ENCODE measurements at places on chromosomes 16 and 17. TPM values are rescaled to one million over a fixed set of nuclear protein-coding genes. Genes with fewer than 3 reads are reported as not detected.

Gene SEPTIN1
- total RNA-seq, result 0.11 TPM

DNA sequence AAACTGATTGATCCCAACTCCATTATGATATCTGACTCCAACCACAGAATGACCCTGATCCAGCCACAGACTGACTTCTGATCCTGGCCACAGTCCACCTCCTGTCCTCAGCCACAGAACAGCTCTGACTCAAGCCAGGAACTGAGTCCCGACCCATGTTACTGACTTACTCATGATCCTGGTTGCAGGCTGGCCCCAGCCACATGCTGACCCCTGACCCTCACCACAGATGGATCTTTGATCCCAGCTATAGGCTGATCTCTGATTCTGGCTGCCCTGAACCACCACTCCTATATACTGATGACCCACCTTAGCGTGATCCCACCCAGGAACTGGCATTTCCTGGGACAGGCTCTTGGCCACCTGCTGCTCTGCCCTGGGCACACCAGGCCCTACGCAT lies 32.2 kb upstream of the IL21R start:
- no peak overlapping the region for H3K4me3 ChIP-seq
- no peak overlapping the region for H3K27ac ChIP-seq
- H3K4me1 ChIP-seq, result peaks cover 12% of the 10 kb centered on the region
- H3K27me3 ChIP-seq, result no peaks in the 10 kb centered on the region

Gene DNAJC7
- total RNA-seq, result 82.0 TPM

Gene YBX2
- total RNA-seq, result 0.11 TPM

GRCh38 chr16:10868596-10869469 lies 8.2 kb upstream of the CIITA start:
- peaks cover 20% of the 10 kb centered on the region for H3K4me1 ChIP-seq
- no peak overlapping the region for H3K4me3 ChIP-seq
- peak; percentile 38 for DNase-seq
- H3K36me3 ChIP-seq, result no peaks in the 10 kb centered on the region
- H3K27me3 ChIP-seq, result no peaks in the 10 kb centered on the region

Gene FBXW10
- not detected for total RNA-seq

- no peaks in the 10 kb centered on the region for H3K36me3 ChIP-seq
- DNase-seq, result no peak
- peaks cover 8% of the 10 kb centered on the region for H3K4me1 ChIP-seq
- H3K4me3 ChIP-seq, result no peak overlapping the region
- no peak overlapping the region for H3K27ac ChIP-seq
These were observed 7.0 kb upstream of the MAF start for GRCh38 chr16:79607587-79607986.

Gene CA4
- total RNA-seq, result 0.55 TPM

DNA sequence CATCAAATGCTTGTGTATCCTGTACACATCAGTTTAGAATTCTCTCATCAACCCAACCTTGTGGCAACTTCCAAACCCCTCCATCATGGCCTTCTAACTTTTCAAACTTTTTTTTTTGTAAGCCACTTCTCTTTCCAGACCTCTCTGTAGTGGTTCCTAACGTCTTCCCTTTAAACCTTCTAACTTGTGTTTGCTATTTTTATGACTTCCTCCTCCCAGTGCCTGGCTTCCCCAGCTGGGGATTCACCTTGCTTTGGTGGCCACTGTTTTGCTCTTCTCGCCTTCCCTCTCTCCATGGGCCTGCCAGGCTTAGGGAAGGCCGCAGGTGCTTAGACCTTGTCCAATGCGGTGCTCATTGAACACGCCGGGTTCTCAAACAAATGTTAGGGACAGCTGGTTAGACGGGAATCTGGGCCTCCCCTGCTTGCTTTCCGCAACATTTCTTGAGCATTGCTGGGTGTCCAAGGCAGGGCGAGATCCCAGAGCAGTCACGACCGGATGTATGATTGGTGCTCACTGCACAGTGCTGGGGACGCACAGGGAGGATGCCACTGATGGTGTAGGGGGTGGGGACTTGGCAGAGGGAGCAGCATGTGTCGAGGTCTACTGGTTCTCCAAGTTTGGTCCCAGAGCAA lies 1.1 kb upstream of the XYLT2 start:
- DNase-seq, result no peak
- H3K27ac ChIP-seq, result no peak overlapping the region
- no peaks in the 10 kb centered on the region for H3K27me3 ChIP-seq
- peaks cover 20% of the 10 kb centered on the region for H3K4me1 ChIP-seq
- no peak overlapping the region for H3K4me3 ChIP-seq

- no peak for DNase-seq
- no peak overlapping the region for H3K27ac ChIP-seq
- no peaks in the 10 kb centered on the region for H3K27me3 ChIP-seq
- no peaks in the 10 kb centered on the region for H3K36me3 ChIP-seq
These were observed 4.7 kb downstream of the FAM83G start for GRCh38 chr17:18999911-19000310.

GRCh38 chr17:73933871-73934270 lies 269.6 kb upstream of the RPL38 start:
- peak; percentile 12 for DNase-seq
- H3K27ac ChIP-seq, result no peak overlapping the region

GRCh38 chr17:13421581-13422130 lies 180.1 kb downstream of the HS3ST3A1 start:
- no peaks in the 10 kb centered on the region for H3K4me1 ChIP-seq
- H3K36me3 ChIP-seq, result no peaks in the 10 kb centered on the region
- H3K27me3 ChIP-seq, result no peaks in the 10 kb centered on the region
- H3K4me3 ChIP-seq, result no peak overlapping the region

DNA sequence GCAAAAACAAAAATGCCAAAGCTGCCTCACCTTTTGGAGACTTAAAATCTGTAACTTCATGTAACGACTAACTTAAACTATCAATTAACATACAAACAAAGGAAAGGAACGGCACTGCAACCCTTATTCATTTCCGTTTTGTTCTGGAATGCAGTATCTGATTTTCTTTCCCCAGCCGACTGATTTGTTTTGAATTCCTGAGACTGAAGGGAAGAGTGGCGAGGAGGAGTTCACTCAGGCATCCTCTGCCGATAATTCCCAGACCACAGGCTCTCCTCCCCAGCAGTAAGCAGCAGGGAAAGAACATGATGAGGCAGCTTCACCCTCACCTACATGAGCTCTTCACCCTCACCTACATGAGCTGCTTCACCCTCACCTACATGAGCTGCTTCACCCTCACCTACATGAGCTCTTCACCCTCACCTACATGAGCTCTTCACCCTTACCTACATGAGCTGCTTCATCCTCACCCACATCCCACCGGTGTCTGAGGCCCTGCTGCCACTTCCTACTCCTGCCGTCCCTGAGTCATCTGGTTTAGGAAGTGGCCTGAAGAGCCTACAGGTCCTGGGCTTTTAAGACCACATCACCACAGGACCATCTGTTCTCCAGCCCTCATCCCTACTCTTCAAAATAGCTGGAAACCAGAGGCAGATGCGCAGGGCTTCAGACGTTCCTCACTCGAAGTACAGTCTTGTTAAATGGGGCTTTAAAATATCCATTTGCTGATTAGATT lies 168.0 kb upstream of the RPH3AL start:
- H3K27me3 ChIP-seq, result no peaks in the 10 kb centered on the region

DNA sequence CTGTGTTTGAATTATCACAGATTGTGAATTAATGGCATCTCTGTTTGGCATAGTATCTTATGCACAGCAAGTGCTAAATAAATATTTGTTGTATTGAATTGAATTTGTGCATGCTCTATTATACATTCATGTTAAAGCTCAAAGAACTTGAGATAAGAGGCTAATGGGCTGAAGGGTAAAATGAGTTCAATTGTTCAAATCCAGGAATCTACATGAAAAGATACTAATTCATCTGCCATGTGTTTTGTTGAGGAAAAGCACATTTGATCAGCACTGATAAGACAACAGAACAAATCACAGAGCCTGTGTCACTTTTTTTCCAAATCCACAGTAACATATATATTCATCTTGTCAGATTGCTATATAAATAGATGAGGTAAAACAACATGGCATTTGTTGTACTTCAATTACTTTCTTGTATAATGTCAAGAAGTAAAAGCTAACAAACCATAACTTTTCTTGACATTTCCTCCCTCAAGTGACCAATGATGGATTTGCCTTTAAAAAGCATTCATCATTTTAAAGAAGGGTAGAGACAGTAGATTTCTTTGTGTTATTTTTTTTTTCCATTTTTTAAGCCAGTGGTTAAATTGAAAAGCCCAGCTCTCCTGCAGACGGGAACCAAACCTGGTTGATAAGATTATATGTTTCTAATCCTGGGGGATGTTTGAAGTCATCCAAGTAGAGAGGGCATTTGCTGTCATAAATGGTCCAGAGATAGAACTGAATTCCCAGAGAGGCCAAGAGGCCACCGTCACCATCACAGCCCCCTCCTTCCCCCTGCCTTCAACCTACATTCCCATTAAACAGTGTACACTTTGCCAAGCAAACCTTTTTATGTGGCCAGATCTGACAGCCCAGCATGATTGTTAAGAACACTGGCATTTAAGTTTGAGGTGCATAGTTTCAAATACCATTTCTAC lies 123.0 kb downstream of the CHD9NB start:
- H3K36me3 ChIP-seq, result no peaks in the 10 kb centered on the region
- H3K27me3 ChIP-seq, result no peaks in the 10 kb centered on the region
- no peaks in the 10 kb centered on the region for H3K4me1 ChIP-seq
- no peak overlapping the region for H3K4me3 ChIP-seq
- no peak overlapping the region for H3K27ac ChIP-seq

DNA sequence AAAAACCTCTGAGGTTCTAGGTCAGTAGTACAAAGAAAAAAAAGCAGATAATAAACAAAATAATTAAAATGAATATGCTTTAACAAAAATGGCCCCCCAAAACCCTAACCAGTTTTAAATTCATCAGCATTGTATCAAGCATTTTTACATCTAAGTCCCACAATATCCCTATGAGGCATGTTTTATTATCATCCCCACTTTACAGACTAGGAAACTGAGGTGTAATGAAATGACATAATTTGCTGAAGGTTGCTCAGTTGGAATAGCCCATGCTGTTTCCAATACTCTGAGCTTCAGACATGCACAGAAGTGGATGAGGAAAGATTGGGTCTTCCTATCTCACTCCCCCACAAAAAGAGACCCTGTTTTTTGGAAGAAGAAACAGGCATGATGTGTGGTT lies 88.3 kb downstream of the SNX11 start:
- no peaks in the 10 kb centered on the region for H3K27me3 ChIP-seq
- no peaks in the 10 kb centered on the region for H3K36me3 ChIP-seq
- peaks cover 7% of the 10 kb centered on the region for H3K4me1 ChIP-seq
- DNase-seq, result no peak
- H3K4me3 ChIP-seq, result no peak overlapping the region

DNA sequence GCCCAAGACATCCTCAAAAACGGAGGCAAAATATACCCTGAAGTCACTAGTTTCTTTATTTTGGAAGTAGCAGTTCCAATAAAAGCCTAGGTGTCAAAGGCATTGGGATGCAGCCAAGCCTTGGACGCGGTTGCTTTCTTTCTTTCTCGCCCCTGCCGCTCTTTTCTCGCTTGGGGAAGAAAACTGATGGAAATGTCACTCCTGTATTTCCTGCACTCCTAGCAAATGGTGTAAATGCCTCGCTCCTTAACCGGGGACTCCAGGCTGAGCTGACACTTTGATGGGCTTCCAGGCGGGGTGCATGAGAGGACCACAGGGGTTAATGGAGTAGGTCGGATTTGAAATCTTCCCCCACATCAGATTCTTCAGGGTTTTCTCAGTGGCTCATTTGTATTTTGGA lies 114.1 kb downstream of the FOXL1 start:
- no peaks in the 10 kb centered on the region for H3K4me1 ChIP-seq
- no peak for DNase-seq
- no peak overlapping the region for H3K4me3 ChIP-seq
- H3K27ac ChIP-seq, result no peak overlapping the region
- H3K36me3 ChIP-seq, result no peaks in the 10 kb centered on the region
- no peaks in the 10 kb centered on the region for H3K27me3 ChIP-seq

DNA sequence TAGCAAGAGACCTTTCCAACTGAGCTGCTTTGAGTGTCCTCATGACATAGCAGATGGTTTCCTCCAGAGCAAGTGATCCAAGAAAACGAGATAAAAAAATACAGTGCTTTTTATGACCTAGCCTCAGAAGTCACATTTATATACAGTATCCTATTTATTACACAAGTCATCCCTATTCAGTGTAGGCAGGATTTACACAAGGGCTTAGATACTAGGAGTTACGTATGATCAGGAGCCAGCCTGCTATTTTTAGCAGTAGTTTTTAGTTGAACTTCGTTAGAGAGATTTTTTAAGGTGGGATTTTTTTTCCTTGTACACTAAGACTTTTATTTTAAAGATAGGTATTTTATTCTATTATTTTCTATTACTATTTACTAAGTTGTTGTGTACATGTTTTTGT lies 58.4 kb downstream of the PHKB start:
- DNase-seq, result no peak
- H3K36me3 ChIP-seq, result peaks cover 10% of the 10 kb centered on the region
- no peaks in the 10 kb centered on the region for H3K27me3 ChIP-seq
- H3K4me3 ChIP-seq, result no peak overlapping the region
- no peak overlapping the region for H3K27ac ChIP-seq

Gene MRPL27
- 159 TPM for total RNA-seq

Gene SLC38A8
- 0.65 TPM for total RNA-seq

DNA sequence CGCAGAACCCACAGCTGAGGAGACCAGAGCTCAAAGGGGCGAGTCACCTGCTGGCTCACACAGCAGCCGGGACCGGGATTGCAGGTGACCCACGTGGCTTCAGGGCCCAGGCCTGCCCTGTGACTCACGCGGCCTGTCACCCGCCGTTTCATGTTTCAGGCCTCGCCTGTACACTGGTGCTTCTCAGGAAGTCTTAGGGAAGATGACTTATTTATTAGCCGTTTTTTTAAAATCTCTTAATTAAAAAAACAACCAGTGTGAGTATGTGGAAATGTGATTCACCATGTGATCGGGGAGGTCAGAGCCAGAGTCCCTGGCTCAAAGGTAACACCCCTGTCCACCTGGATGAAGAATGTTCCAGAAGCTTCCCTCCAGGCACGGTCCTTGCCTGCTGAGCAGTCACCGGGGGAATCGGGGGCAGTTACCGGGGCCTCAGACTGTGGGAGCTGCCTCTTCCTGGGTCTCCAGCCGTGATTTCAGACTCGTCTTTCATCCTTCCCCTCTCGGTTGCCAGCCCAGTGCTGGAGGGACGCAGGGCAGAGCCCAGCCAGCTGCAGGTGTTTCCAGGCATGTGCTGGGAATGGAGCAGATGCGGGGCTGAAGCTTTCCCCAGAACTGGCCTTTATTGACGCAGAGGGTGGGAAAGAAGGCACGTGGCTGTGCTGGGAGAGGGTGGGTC lies 49.3 kb downstream of the CMIP start:
- no peaks in the 10 kb centered on the region for H3K36me3 ChIP-seq
- peak overlapping the region; percentile 65 for H3K27ac ChIP-seq
- no peak overlapping the region for H3K4me3 ChIP-seq
- peak; percentile 83 for DNase-seq
- peaks cover 72% of the 10 kb centered on the region for H3K4me1 ChIP-seq

GRCh38 chr16:84406006-84406963 lies 37.9 kb downstream of the ATP2C2 start:
- DNase-seq, result no peak
- H3K27me3 ChIP-seq, result no peaks in the 10 kb centered on the region
- no peaks in the 10 kb centered on the region for H3K4me1 ChIP-seq

All from adrenal gland (tissue), 19 donors.